ENCODE measurements at places on chromosomes 1 and 21.

- DNase-seq = no peak
These were observed 111.6 kb downstream of the ITSN1 start for GRCh38 chr21:33753886-33754285.

GRCh38 chr21:44576025-44576420 lies 2.5 kb downstream of the KRTAP10-4 start:
- DNase-seq = no peak

DNA sequence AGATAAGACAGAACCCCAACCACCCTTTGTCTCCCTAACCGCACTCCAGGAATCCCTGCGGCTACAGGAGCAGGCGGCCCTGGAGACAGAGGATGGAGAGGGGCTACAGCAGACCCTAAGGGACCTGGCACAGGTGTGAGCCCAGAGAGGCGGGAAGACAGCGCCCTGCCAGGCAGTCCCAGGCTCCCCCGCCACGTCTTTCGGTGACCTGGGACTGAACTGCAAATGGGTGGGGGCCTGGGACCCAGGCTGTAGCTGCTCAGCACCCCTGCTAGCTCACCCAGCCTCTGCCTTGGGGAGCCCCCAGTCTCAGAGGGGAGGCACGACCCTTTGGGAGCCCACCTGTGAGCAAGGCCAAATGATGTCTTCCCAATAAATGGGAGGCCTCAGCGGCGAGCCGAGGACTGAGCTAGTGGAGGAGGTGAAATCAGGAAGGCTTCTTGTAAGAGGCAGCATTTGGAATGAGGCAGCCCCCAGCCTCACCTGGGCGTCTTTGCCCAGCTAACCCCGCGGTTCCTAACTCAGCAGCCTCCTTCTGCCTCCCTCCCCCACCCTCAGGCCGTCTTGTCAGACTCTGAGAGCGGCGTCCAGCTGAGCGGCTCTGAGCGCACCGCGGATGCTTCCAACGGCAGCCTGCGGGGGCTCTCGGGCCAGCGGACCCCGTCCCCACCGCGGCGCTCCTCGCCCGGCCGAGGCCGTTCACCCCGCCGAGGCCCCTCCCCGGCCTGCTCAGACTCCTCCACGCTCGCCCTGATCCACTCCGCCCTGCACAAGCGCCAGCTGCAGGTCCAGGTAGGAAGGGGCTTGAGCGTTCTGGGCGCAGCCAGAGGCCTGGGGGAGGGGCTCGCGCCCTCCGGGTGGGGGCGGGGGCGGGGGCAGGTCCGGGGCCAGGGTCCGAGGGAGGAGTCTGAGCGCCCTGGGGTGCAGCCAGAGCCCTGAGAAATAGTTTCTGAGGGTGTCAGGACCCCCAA lies 16.9 kb downstream of the CROCC start:
- no peak for DNase-seq

- no peak for DNase-seq
These were observed 456.6 kb downstream of the RPS6KC1 start for GRCh38 chr1:213507472-213508223.

DNA sequence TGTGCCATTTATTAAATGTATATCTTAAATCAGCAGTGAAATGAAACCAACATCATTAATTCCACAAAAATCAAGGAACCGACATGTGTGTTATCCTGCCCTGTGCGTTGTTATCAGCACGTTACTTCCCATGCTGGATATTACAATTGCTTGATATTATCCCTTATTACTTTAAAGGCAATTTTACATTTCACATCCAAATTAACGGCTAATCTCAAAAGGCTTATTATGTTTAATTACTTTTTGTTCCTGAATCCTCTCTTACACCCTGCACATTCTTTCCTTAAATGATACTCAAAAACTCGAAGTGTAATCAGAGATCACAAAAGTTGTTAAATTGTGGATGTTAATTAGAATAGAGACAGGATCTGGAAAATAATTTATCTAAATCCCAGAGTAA lies 167.9 kb downstream of the DAB1 start:
- DNase-seq = no peak

- DNase-seq = no peak
These were observed 465.2 kb downstream of the AJAP1 start for GRCh38 chr1:5119366-5120234.

GRCh38 chr1:97120806-97121205 lies 399.2 kb downstream of the PTBP2 start:
- DNase-seq = no peak

DNA sequence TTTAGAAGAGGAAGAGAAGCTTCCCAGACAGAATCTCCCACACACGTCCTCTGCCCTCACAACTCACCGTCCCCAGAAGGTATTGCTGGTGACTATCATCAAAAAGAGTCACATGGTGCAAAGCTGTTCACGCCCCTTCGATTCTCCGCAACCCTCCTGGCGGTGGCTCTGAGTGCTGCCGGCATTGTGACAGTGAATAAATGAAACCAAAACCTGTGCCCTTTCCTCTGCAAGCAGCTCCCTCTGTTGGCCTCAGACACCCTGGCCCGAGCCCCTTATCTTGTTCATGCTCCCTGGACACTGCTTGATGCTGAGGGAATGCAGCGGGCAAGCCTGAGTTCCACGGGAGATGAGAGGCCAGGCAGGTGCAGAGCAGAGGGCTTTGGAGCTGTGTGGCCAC lies 510.3 kb downstream of the NPHP4 start:
- peak; percentile 70 for DNase-seq

DNA sequence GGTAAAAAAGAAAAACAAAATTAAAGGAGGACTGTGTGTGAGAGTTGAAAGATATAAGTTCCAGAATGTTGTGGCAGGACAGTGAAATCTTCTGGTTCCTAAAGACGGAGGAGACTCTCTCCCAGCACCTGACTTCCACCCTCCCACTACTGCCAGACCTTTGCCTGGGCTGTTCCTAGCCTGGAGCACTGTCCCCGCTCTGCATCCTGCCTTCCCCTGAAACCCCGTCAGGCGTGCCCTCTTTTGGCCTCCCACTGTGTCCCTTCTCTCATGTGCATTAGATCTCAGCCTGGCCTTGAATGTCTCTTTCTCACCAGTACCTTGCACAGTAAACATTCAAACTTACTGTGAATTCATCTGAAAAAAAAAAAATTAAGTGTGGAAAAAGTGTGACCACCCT lies 74.1 kb downstream of the VPS26C start:
- no peak for DNase-seq

DNA sequence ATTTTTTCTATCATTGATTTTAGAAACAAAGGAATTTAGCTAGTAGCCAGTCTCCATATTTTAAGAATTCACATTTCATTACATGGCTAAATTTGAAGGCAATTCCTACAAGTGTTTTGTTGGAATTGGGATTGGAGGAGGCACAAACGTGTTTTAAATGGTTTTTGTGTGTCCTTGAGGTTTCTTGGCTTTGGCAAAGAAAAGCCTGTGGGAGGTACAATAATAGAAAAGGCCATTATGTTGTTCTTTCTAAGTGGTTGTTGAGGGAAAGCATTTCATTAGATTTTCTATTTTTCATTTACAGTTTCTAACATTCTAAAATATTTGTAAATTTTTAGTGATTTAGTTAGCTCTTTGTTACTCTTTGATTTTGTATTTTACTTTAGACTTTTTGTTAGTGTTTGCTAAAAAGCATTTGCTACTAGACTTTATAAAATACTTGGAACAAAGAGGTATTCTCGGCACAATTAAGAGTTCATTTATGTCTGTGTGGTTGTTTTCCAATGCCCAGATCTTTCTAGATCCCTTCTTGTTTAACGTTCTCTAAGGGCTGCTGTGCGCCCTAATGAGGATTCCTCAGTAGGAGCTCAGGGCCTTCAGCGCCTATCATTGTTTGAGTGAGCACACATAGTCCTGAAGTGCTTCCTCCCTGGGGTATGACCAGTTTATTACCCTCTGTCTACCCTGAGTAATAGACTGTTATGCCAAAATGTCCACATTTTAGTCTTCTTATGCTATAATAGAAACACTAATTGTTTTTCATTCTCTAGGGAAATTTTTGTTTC lies 70.0 kb upstream of the KIAA1614 start:
- DNase-seq = no peak

- no peak for DNase-seq
These were observed 83.5 kb downstream of the URB2 start for GRCh38 chr1:229709500-229710013.

DNA sequence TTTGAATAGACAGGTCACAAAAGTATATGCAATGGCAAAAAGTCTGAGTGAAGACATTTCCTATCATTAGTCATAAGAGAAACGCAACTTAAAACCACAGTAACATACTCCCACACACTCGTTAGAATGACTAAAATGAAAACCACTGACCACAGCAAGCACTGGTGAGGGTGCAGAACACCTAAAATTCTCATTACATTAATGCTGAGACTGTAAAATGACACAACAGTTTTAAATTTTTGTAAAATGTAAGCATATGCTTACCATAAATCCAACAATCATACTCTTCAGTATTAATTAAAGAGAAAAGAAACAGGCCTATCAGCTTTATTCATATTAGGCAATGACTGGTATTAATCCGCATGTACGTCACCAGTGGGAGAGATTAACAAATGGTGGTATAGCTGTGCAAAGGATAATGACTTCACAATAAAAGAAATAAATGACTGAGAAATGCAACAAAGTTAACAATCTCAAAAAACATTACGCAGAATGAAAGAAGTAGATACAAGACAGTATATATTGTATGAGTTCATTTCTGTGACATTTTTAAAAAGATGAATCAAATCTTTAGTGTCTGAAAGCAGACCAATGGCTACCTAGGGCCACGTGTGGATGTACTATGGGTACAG lies 253.5 kb downstream of the AKT3 start:
- DNase-seq = peak; percentile 66

GRCh38 chr1:204410688-204411450 lies 748 bp downstream of the PPP1R15B start:
- DNase-seq = peak; percentile 72

- DNase-seq = no peak
These were observed 125.5 kb downstream of the ADAMTS1 start for GRCh38 chr21:26719750-26720149.

DNA sequence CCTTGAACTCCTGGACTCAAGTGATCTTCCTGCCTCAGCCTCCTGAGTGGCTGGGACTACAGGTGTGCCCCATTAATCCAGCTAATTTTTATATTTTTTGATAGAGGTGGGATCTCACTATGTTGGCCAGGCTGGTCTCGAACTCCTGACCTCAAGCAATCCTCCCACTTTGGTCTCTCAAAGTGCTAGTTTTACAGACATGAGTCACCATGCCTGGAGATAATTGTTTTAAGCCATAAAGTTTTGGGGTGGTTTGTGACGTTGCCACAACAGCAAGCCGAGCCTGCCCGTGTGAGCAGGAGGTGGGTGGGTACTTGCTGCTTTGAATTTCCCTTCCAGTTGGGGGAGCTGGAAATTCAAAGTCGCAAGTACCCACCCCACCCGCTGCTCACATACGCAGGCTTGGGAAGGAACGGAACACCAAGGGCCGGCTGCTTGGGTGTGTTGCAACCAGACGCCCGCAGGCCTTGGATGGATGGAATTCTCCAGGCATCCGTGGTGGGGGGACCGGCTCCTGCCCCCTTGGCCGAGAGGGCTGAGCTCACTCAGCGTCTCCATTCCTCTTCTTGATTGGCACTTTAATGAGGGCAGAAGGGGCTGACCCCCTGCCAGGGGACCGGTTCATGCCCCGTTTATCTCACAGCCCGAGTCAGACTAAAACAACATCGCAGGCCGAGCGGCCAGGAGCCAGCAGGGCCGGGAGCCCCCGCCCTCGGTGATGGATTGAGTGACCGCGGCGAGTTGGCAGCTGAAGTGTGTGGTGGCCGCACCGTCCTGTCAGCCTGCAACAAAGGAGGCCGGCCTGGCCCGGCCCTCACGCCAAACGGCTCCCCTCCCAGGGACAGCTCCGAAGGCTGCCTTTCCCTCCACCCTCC lies 78.1 kb downstream of the DHRS3 start:
- DNase-seq = peak; percentile 48

DNA sequence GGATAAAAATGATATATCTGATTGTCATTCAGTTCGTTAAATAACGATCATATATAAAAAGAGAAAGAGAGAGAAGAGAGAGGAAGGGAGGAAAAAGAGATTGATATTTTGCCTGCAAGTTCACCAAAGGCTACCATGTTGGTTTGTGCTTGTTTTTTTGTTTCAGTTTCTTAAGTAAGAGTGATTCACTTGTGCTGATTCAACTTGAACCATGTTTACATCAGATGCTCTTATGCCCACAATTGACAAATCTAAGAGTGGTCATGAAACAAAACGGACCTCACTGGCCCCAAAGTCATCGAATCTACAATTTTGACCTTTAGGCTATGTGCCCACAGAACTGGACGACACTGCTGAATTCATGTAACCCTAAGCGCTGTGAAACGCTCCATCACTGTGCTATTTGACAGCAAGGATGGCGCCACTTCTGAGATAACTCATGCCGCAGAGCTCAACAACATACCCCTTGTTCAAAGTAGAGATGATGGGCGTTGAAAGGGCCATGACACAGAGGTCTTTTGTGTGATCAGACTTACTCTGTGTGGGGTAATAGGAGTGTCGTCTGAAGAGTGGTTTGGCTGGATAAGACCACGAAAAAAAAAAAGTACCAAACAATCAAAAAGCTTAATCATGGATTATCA lies 481.4 kb downstream of the SETD4 start:
- no peak for DNase-seq

- DNase-seq = no peak
These were observed 14.1 kb downstream of the PEA15 start for GRCh38 chr1:160219062-160219929.

GRCh38 chr1:22658385-22659163 lies 5.5 kb downstream of the C1QB start:
- DNase-seq = no peak

- DNase-seq = no peak
These were observed 24.1 kb upstream of the CCDC27 start for GRCh38 chr1:3727825-3728776.

GRCh38 chr1:156508955-156509234 lies 8.3 kb upstream of the MEF2D start:
- DNase-seq = no peak

GRCh38 chr1:23446661-23447310 lies 22.2 kb upstream of the TCEA3 start:
- DNase-seq = no peak

- peak; percentile 86 for DNase-seq
These were observed 13.7 kb downstream of the TLR5 start for GRCh38 chr1:223129229-223129901.

- no peak for DNase-seq
These were observed 10.1 kb downstream of the DIPK1A start for GRCh38 chr1:92951141-92951582.

DNA sequence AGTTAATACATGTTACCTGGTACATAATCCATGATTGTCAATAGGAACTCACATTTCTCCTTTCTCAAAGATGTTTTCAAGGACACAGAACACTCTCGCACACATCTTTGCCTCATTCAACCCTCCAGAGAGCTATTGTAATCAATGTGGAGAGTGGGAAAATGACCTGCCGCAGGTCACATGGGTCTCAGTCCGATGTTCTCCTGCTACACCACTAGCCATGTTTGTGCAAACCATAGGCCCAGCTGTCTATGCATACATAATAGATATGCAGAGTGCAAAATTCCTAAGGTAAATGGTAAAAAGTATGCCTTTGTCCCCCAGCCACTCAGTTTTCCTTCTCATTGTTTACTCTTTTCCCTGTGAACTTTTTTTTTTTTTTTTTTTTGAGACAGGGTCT lies 89.2 kb downstream of the ADSS2 start:
- DNase-seq = no peak

- no peak for DNase-seq
These were observed 248.9 kb downstream of the NTNG1 start for GRCh38 chr1:107389410-107390396.

- DNase-seq = no peak
These were observed 43.9 kb upstream of the SGIP1 start for GRCh38 chr1:66489972-66490601.

GRCh38 chr1:231953660-231954059 lies 327.1 kb downstream of the DISC1 start:
- DNase-seq = no peak
